Stimulated activated CD8-positive, alpha-beta memory T cell treated with anti-CD3 and anti-CD28 coated beads, Interleukin-15, amount 100 ng/mL, for 24 hours (primary cell): ENCODE measurements at places on chromosomes 7 and 10.

GRCh38 chr10:85916286-85916685 lies 450.3 kb downstream of the GRID1 start:
- DNase-seq, result no peak

GRCh38 chr7:96707901-96708774 lies 1.5 kb downstream of the SEM1 start:
- no peak for DNase-seq

DNA sequence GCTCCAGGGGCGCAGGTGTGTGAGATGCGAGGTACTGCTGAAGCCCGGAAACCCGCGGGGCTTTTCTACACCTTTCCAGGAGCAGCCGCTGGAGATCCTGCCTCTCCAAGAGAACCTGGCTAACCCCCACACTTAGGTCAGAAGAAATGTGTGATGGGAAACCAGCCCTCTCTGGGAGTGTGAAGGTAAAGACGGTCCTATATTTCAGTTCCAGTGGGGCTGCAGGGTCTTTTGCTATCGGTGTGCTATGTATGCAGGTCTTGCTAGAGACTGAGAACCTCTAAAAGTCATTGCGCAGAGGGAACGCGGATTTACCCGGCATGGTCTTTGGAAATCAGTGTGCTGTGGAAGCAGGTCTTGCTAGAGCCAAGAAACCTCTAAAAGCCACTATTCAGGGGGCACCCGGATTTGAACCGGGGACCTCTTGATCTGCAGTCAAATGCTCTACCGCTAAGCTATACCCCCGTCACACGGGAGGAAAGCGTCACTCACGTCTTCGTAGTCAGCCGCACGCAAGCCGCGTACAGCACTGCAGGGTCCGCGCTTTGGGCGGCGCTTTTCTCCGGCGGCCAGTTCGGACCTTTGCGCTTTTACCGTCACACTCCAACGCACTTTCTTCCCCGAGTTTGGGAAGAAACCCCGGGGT lies 46.0 kb downstream of the ZNF777 start:
- peak; percentile 35 for DNase-seq

- DNase-seq, result no peak
Observed at GRCh38 chr10:71094712-71095390, 117.5 kb upstream of the UNC5B start.

DNA sequence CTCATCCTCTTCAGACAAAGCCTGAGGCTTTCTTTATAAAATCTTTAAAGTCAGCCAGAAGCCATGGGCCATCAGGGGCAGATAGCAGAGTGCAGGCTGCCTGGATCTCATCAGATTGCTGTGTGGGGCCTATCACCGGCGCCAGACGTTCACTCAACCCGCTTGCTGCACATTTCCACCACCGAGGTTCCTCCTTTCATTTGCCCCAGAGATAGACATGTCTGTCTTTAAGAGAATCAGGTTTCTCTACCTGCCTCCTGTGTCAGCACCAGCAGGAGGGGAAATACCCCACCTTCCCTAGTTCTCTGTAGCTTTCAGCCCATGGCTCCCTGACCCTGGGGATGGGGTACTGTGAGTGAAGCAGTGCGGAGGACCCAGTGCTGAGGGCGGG lies 22.0 kb downstream of the SLC18A2 start:
- DNase-seq, result no peak

GRCh38 chr7:27793780-27794179 lies 53.8 kb downstream of the TAX1BP1 start:
- no peak for DNase-seq

DNA sequence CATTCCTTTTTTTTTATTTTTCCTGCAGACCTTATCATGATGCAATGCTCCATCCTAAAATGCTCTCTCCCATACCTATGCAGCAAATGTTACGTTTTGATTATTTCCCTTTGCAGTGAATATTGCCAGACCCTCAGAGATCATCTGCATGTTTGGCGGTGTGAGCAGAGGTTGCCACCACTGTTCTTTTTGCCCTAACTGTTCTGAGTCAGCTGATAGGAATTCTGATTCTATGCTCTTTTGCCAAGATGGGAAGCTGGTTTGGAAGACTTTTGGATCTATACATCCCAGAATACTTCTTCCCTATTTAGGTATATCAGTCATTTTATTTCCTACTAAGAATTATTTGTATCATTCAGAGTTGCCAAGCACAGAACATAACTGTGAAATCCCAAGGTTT lies 130.5 kb downstream of the KLF6 start:
- DNase-seq, result no peak

DNA sequence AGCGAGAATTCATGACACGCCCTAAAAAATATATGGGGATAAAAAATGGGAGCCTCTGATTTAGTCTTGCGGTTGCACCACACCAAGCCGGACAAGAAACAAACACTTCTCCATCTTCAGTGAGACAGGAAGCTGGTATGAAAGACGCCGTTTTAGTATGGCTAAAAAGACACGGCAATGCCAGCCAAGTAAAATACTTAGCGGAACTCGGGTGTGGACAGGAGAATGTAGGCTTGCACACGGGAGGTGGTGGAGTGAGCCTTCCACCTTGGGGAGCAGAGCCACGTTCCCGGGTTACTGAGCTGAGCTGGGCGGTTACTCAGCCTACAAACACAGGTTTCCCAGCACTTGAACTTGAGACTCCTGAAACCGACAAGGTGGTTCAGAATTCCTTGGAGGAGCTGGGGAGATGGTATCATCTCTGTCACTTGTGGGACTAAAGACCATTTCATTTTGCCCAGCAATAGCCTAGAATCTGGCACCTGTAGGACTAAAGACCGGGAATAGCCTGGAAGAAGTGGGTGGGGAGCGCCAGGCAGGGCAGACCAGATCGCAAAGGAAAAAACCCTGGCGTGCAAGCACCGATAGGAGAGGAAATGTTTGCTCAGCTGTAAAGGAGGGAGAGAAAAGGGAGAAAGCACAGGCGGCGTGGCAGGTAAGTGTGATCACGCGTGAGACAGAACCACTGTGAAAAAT lies 34.8 kb upstream of the SEPHS1 start:
- no peak for DNase-seq

DNA sequence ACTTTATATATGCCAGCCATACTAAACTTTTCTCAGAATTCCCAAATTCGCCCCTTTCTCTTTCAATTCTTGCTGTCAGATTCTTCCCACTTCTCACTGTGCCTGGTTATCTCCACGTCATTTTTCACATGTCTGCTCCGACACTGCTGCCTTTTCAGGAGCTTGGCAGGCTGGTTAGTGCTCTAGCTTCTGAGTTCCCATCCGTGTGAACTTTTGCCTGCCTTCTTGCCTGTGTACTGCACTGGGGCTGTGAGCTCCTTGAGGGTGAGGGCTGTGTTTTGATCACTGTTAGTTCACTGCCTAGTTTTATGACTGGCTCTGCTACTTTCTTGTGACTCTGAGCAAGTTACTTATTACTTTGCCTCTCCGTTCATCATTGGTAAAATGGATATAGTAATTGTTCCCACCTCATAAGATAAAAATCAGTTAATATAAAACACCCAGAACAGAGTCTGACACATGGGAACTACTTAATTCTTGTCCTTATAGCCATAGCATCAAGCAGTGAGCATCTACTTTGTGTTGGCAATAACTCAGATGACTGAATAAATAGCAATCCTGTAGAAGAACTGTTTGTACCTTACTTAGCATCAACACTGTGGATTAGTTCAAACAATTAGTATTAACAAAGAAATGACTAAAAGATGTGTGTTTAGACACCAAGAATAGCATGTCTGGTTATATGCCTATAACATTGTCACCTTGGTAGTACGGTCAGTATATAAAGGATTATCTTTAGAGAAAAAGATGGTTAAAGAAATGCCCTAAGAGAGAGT lies 5.5 kb downstream of the GSTO1 start:
- DNase-seq, result no peak

GRCh38 chr7:2360796-2361195 lies 6.2 kb downstream of the EIF3B start:
- no peak for DNase-seq

DNA sequence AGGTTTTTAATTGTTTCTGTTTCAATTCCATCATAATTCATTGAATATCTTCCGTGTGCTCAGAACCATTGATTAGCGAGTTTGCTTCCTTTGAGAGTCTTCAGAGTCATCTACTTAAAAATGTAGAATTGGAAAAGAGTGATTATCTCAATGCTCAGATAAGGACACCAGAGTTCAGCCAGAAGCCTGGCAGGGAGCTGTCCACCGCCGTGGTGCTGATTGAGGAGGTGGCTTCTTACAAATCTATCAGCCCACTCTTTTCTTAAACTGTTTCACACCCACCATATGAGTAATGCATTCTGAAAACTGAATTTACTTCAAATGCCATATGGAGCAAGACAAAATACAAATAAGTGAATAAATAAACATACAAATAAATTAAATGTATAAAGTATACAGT lies 79.3 kb downstream of the INSYN2A start:
- no peak for DNase-seq

- DNase-seq, result no peak
Observed at GRCh38 chr10:5550621-5551530, 26.1 kb downstream of the CALML3 start.

DNA sequence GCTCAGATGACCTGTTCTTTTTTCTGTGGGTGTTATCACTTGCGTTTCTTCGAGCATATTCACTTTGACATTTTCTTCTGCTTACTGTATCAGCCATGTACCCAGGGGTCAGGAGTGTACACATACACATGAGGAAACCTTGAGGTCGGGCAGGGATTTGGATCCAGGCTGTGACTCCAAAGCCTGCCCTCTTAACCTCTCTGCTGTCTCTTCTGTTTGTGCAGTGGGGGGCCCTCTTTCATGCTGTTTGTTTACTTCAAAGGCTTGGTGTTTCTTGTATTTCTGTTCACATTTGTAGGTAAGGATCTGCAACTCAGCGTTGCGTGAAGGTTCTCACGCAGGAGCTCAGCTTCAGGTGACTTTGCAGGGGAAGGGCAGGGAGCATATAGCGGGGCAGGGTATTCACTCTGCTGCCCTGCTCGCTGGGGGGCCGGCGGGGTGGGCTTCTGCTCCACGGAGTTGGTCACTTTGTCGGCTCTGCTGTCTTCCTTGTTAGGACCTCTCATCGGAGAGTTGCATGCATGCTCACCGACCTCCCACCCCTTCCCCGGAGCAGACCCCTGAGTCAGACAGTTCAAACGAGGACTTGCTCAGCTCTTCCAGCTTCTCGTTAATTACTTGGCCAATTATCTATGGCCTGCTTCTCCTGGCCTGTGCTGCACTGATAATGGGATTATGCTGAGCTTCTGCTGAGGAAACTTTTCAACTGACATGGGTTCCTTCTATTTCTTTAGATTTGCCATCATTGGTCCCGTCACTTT lies 77.5 kb downstream of the SDK1 start:
- no peak for DNase-seq

GRCh38 chr7:7214398-7215347 lies 32.3 kb downstream of the C1GALT1 start:
- DNase-seq, result no peak

DNA sequence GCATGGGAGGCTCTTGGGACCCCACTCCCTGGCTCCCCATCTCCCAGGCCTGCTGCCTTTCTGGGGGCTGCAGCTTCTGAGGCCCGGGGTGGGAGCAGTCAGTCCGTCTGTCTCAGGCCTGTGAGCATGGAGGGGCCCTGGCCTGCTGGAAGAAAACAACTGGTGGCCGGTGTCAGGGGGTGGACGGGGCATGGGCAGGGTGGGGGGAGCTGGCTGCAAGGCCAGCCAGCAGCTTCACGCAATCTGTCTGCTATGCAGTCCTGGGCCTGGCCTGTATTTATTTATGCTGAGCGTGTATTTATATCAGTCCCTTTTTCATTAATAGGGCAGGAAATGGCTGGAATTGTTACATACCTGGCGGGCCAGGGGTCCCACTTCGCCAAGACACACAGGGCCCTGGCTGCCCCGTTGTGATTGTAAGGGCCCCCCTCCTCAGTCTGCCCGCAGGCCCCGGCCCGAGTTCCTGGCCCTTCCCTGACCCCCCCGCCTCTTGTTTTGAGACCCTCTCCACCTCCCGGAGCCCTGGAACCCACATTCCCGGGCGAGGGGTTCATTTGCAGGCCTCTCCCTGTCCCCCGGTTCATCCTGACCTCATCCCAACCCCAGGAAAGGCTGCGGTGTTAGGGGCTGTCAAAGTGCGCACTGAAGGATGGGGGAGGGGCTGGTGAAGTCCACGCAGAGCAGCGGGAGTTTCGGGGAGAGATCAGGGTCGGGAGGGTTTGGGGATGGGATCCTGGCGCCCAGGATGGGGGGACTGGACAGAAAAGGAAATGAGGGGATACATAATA lies 8.2 kb downstream of the TMEM270 start:
- no peak for DNase-seq

DNA sequence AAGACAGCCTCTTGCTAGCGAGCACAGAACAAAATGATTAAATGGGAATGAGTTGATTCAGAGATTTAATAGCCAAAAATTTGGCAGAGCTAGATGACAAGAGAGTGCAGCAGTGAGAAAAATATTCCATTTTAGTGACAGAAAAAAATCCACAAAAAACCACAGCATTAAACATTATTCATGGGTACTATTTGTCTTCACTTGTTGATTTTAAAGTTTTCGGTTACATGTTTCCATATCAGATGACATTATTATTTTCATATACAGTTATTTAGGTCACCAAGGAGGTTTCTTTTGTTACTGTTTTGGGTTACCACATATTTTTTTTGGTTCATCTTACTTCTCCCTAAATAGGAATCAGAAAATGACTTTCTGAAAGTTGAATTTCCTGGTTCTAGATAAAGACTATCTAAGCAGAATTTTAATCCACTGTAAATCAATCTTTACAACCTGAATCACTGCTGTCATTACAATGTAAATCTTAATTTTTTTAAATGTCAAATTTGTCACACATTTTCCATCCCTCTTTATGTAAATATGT lies 87.9 kb downstream of the SVIL start:
- DNase-seq, result no peak

- no peak for DNase-seq
Observed at GRCh38 chr10:37855636-37856035, 1.8 kb downstream of the ZNF248 start.

DNA sequence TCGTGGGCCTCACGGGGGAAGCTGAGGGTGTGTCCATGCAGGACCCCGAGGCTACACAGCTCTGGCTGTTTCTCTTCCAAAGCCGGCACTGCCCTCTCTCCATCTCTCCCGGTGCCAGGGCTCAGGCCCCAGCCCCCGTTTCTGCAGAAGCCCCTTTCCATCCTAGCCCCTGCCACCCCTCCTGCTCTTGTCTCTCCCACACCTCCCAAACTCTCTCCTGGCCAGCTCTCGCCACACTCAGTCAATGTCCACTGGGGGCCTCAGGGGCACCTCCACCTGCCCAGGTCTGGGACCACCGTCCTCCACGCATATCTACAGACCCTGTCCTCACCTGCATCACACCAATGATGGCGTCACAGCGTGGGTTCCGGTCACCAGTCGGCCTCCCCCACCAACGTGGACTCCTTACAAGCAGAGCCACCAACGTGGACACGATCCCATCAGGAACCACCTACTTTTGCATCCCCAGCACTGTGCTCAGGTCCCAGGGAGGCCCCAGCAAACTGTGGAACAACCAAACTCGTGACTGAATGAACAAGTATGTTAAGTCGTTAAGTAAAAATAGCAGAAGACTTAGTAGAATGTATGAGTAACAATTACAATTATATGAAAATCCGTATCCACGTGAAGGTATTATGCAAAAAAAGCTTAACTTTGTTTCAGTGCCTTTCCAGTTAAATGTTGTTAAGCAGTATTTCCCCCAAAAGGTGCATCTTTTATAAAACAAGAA lies 38.4 kb downstream of the DIP2C start:
- DNase-seq, result no peak

- no peak for DNase-seq
Observed at GRCh38 chr10:30782537-30783461, 153.2 kb upstream of the LYZL2 start.
